Inflammatory macrophage (primary cell): ENCODE measurements at places on chromosomes 1 and 21.

DNA sequence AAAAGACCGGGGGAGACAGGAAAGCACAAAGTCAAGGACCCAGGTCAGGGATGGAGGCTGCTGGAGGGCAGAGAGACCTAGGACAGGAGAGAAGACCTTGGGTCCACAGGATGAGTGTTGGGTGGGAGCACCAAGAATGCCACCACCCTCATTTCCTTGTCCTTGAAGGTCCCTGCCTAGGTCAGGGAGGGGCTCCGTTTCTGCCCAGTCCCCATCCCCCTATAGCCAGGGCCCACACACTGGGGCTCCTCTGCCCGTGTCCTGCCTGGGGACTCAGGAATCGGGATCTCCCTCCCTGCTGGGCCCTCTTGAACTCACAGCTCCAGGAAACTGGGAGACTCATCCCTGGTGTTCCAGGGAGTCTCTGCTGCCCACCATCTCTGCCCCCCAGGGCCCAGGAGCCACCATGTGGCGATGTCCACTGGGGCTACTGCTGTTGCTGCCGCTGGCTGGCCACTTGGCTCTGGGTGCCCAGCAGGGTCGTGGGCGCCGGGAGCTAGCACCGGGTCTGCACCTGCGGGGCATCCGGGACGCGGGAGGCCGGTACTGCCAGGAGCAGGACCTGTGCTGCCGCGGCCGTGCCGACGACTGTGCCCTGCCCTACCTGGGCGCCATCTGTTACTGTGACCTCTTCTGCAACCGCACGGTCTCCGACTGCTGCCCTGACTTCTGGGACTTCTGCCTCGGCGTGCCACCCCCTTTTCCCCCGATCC lies 584 bp downstream of the TINAGL1 start:
- no peak for DNase-seq

DNA sequence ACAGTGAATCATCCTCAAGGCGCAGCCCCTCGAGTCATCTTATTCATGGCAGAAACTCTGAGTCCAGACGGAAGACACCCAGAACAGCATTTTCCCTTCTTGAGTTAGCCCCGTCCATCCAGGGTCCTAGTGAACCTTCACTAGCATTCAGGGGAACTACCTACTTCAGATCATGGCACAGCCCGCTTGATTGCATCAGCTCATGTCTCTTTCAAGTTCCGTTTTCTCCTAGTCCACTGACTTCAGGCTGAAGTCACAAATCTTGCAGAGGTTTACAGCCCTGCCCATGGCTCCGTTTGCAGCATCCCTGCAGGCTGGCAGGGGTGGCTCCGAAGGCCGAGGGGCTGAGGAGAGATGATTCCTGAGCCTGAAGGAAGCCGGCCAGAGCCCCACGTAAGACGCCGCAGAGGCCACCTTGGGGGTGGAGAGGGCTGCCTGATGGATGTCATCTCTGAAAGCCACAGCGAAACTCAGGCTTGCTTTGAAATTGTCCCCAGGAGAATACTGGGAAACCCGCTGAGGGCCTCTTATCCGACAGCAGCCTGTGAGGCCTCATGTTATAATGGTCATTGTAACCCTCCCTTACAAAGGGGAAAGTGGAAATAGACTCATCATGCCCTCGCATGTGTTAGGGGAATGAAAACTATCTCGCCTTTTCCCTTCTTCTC lies 310.2 kb upstream of the AJAP1 start:
- DNase-seq, result no peak

- no peak for DNase-seq
Observed at GRCh38 chr1:212228076-212228475, 57.1 kb upstream of the PPP2R5A start.

DNA sequence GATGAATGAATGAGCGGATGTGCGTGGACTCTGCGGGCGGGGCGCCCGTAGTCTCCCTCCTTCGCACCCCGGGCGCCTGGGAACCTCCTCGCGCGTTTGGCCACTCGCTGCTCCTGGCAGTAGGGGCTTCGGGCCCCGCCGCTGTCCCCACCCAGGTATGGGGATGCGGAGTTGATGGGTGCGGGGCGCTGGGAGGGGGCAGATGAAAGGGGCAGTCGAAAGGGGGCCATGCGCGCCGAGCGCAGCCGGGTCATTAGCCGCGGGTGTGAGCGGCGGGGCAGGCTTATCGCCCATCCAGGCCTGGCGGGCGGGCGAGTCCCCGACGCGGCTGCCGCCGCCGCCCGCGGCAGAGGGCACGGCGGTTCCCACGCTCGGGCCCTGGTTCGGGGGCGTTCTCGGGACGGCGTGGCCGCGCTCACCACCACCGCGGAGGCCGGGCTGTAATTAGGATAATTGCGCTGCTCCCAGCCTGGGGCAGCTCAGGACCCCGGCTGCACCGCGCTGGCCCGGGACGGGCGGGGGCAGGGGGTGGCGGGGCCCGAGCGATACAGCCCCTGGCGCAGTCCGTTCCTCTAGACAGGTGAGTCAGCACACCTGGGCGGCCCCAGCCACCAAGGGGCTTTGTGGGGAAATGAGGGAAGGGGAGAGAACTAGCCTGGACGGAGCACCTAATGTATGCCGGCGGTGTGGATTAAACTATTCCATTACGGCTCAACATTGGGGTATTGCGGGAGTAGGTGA lies 22.1 kb upstream of the CITED4 start:
- no peak for DNase-seq

GRCh38 chr1:109531380-109531779 lies 8.3 kb upstream of the GPR61 start:
- DNase-seq, result no peak
